ENCODE measurements at places on chromosomes 4 and X.

DNA sequence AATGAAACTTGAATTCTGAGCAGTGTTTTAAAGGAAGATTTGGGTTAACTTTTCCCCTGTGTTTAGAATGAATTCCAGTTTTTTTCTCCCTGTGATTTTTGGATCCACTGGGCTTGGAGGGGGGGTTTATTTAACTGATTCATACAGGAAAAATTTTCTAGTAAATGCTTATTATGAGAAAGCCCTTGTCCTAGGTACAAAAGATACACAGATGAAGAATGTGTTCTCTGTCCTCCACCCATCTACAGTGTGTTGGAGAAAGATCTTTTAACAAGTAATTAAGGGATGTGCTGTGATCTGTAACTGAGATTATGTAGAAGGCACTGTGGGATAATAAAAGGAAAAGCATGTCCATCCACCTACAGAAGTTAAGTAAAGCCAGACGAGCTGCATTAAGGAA, 103.9 kb downstream of the STIM2 start:
- DNase-seq = no peak

DNA sequence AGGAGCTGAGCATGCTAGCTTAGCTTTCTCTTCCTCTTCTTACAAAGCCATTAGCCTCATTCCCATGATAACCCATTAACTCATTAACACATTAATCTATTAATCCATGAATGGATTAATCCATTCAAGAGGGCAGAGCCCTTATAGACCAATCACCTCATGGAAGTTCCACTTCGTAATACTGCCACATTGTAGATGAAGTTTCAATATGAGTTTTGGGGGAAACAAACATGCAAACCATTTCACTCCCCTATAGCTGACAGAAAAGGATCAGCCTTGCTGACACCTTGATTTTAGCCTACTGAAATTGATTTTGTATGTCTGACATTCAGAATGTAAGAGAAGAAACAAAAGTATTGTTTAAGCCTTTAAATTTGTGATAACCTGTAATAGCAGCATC, 251.8 kb upstream of the GALNTL6 start:
- DNase-seq = no peak

- DNase-seq = no peak
These were observed 147.6 kb upstream of the TBC1D9 start for GRCh38 chr4:140903522-140904475.

GRCh38 chrX:39613482-39613995, 484.2 kb downstream of the BCOR start:
- DNase-seq = no peak

- peak; percentile 94 for DNase-seq
These were observed 2.1 kb downstream of the PNMA6F start for GRCh38 chrX:153319295-153320046.

DNA sequence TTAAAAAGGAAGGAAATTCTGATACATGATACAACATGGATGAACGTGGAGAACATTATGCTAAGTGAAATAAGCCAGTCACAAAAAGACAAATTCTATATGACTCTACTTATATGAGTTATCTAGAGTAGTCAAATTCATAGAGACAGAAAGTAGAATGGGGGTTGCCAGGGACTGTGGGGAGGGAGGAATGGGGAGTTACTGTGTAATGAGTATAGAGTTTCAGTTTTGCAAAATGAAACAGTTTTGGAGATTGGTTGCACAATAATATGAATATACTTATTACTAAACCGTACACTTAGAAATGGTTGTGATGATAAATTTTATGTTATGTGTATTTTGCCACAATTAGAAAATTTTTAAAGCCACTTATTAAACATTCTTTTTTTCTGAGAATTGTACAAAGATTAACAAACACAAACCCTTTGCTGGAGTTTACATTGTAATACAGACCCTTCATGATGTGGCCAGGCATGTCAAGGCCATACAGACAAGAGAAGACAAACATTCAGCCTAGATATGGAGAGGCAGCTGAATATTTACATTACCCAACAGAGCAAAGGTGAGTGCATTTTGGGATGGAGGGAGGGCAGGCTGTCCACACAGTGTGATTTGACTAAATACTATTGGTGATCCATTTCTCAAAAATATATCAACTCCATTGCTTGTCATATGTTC, 21.2 kb upstream of the GPC3 start:
- DNase-seq = no peak

DNA sequence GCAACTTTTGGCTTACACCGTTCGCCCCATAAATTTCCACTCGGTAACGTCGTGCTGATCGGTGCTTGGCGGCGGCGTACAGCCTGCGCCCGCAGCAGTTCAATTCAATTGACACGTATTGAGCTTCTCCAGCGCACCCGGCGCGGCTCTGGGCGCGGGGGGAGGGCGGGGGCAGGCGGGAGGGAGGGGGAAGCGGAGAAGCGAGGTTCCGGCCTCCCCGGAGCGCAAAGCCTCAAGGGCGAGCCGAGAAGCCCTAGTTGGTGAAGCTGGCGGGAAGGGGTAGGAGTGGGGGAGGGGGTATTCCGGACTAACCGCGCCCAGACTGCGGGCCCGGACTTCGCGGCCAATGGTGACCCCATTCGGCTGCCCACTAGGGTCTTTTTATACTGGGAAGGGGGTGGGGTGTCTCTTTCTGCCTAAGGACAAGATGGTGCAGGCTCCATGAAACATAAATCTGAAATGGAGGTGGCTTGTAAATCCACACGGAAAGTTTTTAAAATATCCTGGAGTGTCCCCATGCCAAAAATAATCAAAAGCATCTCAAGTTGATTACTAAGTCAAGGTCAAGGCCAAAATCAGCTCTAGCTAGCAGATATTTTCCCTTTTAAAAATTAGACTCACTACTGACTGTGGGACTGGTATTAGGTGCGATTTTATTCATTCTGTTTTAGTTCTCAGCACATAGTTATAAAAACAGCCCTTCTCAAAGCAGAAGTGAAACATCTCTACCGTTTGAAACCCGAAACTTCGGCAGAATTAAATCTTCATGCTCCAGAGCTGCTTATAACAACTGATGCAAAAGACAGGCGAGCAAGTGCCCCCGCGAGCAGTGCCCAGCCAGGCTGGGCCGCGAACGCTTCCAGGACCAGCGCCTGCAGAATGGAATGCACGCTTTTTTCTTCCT, 1.5 kb upstream of the BCOR start:
- no peak for DNase-seq

- DNase-seq = no peak
These were observed 330.0 kb downstream of the TLL1 start for GRCh38 chr4:166202991-166203390.

- no peak for DNase-seq
These were observed 17.1 kb downstream of the L1CAM start for GRCh38 chrX:153868576-153869472.

DNA sequence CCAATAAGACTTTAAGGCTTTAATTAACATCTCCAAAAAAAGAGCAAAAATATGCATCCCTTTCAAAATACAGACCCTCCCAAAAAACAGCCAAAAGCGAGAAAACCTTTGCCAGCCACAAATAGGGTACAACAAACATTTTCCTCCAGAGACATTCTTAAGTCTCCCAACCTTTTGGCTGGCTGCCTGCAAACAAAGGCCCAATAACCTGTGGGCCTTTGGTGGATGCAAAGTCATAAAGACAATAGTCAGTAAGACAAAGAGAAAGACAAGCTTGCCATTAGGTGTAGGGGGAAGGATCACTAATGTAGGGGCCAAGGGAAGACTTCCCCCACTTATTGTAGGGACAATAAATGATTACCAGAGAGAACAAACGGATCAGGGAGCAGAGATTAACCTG, 215.5 kb upstream of the ZFP42 start:
- no peak for DNase-seq

DNA sequence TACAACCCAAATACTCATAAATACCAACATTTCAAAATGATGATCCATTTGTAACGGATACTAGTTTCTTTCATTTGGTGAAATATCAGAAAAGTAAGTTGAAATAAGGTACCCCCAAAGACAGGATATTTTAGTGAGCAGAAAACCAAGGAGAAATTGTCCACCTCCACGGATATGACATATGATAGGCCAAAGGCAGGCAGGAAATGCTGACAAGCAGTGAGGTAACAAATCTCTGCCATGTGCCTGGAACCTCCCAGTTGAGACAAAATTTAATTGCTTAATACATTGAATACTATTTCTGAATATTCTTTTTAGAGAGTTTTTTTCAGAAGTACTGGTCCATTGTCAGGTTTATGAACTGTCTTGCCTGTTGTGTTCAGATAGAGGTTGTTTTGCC, 118.8 kb downstream of the GATB start:
- no peak for DNase-seq

- DNase-seq = no peak
These were observed 152.7 kb downstream of the SOWAHB start for GRCh38 chr4:76745240-76745639.

DNA sequence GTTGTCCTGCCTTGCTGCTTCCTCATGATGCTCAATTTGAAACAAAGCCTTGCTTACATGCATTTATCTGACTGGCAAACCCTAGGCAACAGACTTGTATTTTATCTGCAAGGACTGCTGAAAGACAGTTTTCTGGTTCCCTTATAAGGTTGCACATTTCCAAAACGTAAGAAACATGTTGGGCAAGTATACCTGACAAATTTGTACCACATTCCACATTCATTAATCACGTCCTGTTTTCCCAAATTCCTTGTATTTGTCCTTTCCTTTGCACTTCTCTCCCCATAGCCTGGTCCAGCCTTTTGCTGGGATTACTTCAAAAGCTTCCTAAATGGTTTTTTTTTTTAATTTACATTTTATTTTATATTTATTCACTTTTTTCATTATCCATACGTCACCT, 310.1 kb downstream of the PPP3CA start:
- DNase-seq = no peak

GRCh38 chr4:140679576-140679975, 76.6 kb downstream of the TBC1D9 start:
- no peak for DNase-seq

DNA sequence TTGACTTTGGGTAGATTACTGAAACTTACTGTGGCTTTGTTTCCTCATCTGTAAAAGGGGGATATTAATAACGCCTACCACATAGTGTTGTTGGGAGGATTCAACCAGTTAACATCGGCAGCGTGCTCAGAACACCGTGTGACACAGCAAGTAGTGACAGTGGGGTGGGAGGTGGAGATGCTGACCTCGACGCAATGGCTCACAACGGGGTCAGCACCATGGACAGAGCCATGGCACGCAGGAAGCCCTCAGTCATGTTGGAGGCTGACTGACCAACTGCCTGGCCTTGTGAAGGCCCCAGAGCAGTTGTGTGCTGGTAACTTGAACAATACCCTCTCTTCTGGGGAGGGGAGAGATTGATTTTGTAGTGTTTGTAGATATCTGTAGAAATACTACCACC, 93.2 kb downstream of the WFS1 start:
- DNase-seq = no peak

DNA sequence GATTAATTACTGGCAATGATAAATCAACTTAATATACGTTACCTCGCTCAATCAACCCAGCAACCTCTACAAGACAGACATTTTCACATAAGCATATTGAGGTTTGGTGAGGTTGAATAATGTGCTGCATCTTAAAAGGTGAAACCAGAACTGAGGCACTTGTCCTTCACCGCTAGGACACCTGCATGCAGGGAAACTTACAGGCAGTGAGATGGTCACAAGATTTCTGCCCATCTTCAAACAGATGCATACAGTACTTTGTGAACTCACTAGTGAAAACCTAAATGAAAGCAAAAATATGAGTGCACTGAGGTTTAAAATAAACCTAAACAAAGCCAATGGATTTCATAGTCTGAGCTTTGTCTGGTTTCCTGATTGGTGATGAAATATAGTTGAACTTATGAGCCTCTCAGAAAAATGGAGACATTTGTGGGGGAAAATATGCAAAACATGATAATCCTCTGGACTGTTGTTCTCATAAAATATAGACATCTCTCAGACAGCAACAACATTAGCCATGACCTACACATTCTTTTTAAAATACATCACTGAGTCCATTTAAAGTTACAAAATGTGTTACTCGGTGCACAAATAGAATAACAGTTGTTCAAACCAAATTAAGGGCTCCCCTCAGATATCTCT, 20.9 kb upstream of the PRSS12 start:
- no peak for DNase-seq

DNA sequence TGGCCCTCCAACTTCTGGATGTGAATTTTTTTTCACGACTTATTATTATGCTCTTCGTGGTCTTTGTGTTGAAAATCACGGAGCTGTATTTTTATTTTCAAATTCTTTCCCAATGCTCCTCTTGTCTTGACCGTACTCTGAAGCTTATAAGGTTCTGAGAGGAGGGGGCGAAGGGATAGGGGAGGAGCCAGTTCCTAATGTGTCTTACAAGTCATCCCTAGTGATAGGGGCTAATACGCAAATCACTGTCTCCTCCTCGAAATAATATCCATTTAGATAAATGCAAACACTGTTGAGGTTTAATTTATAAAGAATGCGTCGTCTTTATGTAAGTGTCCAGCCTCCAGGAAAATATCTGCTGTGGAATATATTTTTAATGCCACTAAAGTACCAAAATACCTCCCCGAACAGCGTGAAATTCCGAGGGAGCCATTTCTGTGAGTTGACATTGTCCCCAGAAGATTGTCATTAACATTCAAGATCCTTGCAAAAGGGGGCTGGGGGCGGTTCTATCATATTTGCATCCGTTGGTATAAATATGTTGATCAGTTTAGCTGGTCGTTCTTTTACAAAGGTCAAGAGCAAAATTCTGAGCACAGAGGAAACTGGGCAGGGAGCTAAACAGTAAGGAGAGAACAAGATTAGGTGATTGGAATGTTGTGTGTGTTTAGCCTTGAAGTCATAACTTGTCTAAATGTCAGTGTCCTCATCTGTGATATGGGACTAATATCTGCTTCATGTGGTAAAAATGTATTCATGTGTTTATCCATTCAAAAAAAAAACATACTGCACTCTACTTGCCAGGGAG, 3.7 kb upstream of the FAT1 start:
- DNase-seq = no peak

DNA sequence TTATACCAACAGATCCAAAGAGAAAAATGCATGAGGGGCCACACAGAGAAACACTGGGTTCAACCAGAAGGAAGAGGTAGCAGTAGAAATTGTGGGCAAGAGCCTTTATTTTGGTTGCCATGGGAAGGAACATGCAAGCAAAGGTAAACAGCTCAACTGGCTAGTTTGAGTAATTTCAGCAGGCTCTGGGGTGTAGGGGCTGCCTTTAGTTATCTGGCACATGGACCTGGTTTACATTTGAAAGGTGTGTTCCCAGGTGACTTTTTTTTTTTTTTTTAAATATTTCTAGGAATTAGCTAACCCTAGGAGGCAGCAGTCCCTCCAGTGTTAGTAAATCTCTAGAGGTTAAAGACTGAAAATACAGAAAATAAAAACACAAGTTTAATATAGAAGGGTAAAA, 481.9 kb downstream of the ACTRT1 start:
- DNase-seq = no peak

- DNase-seq = no peak
These were observed 40.3 kb downstream of the KLHL5 start for GRCh38 chr4:39102297-39102696.

- DNase-seq = no peak
These were observed 104.1 kb downstream of the ANOS1 start for GRCh38 chrX:8627796-8628195.
